ENCODE measurements at places on chromosomes 13 and 19.

GRCh38 chr13:51539887-51540286 is 44.4 kb upstream of the WDFY2 start:
- no peak overlapping the region for H3K4me3 ChIP-seq
- H3K27me3 ChIP-seq, result no peaks in the 10 kb centered on the region

GRCh38 chr13:20144141-20144850 is 16.6 kb downstream of the GJA3 start:
- no peaks in the 10 kb centered on the region for H3K4me1 ChIP-seq
- DNase-seq, result no peak
- H3K27me3 ChIP-seq, result peaks cover 14% of the 10 kb centered on the region
- no peak overlapping the region for H3K4me3 ChIP-seq

GRCh38 chr19:44747739-44748425 is 626 bp upstream of the BCL3 start:
- peaks cover 92% of the 10 kb centered on the region for H3K4me1 ChIP-seq
- peak; percentile 80 for DNase-seq
- H3K27ac ChIP-seq, result peak overlapping the region; percentile 98
- H3K4me3 ChIP-seq, result peak overlapping the region; percentile 86
- peaks cover 25% of the 10 kb centered on the region for H3K36me3 ChIP-seq

DNA sequence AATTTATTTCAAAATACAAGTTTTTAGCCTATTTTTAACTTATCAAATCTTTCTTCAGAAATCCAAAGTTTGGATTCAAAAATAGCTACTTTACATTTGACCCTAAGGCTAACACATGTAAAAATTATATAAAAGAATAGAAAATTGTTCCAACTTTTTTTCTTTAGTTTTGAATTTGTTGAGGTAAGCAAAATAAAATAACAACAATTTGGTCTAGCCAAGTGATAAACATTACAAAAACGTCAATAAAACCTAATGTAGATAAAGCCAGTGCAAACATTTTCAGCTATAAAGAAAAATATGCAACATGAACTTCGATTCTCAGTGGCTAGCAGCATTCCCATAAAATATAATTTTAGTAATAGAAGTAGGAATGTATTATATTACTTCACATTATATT is 400.3 kb downstream of the PCDH9 start:
- DNase-seq, result no peak
- H3K27me3 ChIP-seq, result no peaks in the 10 kb centered on the region
- H3K36me3 ChIP-seq, result no peaks in the 10 kb centered on the region
- no peaks in the 10 kb centered on the region for H3K4me1 ChIP-seq

DNA sequence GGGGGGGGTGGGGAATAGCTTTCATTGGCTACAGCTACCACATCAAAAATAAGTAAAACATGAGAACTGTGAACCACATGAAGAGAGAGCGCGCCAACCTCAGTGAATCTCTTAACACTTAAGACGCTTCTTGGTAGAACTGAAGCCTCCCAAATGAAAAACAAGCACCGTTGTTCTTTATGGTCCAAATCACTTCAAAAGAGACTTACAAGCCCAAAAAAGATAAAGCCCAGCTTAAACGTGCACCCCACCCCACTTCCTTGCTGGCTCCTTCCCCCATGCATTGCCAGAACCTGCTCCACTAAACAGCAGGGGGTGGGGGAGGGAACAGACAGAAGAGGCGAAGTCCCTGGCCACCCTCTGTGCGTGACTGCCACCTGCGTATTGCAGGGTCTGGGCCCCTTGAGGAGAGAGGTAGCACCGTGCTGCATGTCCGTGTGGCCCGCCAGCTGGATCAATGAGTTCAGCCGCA is 479.1 kb downstream of the FOXO1 start:
- no peak overlapping the region for H3K4me3 ChIP-seq
- peak overlapping the region; percentile 39 for H3K27ac ChIP-seq
- H3K27me3 ChIP-seq, result no peaks in the 10 kb centered on the region

GRCh38 chr13:23159205-23159759 is 21.5 kb upstream of the SGCG start:
- H3K4me1 ChIP-seq, result no peaks in the 10 kb centered on the region
- no peak overlapping the region for H3K27ac ChIP-seq
- H3K4me3 ChIP-seq, result peak overlapping the region; percentile 36
- H3K36me3 ChIP-seq, result no peaks in the 10 kb centered on the region

- H3K27ac ChIP-seq, result no peak overlapping the region
- H3K4me3 ChIP-seq, result no peak overlapping the region
- no peaks in the 10 kb centered on the region for H3K4me1 ChIP-seq
- no peaks in the 10 kb centered on the region for H3K36me3 ChIP-seq
- H3K27me3 ChIP-seq, result no peaks in the 10 kb centered on the region
- DNase-seq, result no peak
These were observed 5.2 kb upstream of the CEBPG start for GRCh38 chr19:33368074-33368864.

- H3K4me1 ChIP-seq, result no peaks in the 10 kb centered on the region
- H3K27ac ChIP-seq, result no peak overlapping the region
- no peak for DNase-seq
- no peak overlapping the region for H3K4me3 ChIP-seq
These were observed 53.4 kb upstream of the GPR12 start for GRCh38 chr13:26813980-26814348.

GRCh38 chr13:109541081-109541480 is 245.3 kb downstream of the IRS2 start:
- H3K36me3 ChIP-seq, result no peaks in the 10 kb centered on the region
- H3K4me3 ChIP-seq, result no peak overlapping the region
- no peaks in the 10 kb centered on the region for H3K4me1 ChIP-seq

GRCh38 chr19:887599-887998 is 5.4 kb downstream of the MED16 start:
- no peaks in the 10 kb centered on the region for H3K27me3 ChIP-seq
- H3K4me3 ChIP-seq, result no peak overlapping the region
- H3K4me1 ChIP-seq, result peaks cover 7% of the 10 kb centered on the region
- DNase-seq, result no peak

DNA sequence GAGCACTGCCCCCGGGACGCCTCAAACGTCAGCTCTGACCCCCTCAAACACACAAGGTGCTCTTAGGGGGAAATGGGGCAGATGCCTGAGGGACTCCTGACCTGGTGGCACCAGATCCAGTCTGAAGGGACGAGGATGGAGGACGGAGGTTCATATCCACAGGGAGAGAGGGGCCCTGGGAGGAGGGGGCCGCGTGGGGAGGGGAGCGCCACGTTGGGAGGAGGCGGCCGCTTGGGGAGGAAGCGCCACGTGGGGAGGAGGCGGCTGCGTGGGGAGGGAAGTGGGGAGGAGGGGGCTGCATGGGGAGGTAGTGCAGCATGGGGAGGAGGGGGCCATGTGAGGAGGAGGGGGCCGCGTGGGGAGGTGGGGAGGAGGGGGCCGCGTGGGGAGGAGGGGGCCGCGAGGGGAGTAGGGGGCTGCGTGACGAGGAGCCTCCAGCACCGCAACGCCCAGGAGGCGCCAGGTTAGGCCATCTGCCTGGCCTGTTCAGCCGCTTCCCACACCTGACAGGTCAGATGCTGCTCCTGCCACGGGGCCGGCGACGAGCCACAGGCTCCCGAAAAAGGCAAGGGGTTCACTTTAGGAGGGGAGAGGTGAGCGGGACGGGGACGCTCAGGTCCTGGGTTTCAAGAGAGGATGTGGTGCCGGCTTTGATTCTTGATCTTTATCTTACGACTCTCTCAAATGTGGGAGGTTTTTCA is 36.7 kb upstream of the C13orf46 start:
- no peaks in the 10 kb centered on the region for H3K4me1 ChIP-seq
- H3K4me3 ChIP-seq, result no peak overlapping the region

- no peak overlapping the region for H3K4me3 ChIP-seq
- no peaks in the 10 kb centered on the region for H3K36me3 ChIP-seq
- H3K27me3 ChIP-seq, result no peaks in the 10 kb centered on the region
These were observed 5.3 kb upstream of the FFAR1 start for GRCh38 chr19:35342430-35342829.

DNA sequence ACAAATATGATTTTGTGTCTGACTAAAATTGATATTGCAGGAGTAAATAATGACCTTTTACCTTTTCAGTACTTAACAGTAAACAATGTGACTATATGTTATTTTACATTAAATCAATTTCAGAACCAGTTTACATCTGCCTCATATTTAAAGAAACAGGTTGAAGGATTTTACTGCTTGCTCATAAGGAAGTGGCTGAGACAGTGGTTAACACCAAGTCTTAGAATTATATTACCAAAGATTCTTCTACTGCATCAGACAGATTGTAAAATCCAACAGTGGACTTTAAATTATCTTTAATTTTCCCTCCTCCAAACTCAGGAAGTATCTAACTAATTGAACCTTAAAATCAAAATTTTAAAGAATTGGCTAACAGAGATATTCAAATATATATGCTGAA is 1929.9 kb downstream of the PCDH9 start:
- DNase-seq, result no peak
- H3K4me1 ChIP-seq, result no peaks in the 10 kb centered on the region
- no peaks in the 10 kb centered on the region for H3K36me3 ChIP-seq
- no peaks in the 10 kb centered on the region for H3K27me3 ChIP-seq

- H3K4me3 ChIP-seq, result no peak overlapping the region
- no peaks in the 10 kb centered on the region for H3K27me3 ChIP-seq
- no peak for DNase-seq
- H3K4me1 ChIP-seq, result no peaks in the 10 kb centered on the region
- H3K27ac ChIP-seq, result no peak overlapping the region
These were observed 16.6 kb upstream of the LRCH1 start for GRCh38 chr13:46536341-46536740.

DNA sequence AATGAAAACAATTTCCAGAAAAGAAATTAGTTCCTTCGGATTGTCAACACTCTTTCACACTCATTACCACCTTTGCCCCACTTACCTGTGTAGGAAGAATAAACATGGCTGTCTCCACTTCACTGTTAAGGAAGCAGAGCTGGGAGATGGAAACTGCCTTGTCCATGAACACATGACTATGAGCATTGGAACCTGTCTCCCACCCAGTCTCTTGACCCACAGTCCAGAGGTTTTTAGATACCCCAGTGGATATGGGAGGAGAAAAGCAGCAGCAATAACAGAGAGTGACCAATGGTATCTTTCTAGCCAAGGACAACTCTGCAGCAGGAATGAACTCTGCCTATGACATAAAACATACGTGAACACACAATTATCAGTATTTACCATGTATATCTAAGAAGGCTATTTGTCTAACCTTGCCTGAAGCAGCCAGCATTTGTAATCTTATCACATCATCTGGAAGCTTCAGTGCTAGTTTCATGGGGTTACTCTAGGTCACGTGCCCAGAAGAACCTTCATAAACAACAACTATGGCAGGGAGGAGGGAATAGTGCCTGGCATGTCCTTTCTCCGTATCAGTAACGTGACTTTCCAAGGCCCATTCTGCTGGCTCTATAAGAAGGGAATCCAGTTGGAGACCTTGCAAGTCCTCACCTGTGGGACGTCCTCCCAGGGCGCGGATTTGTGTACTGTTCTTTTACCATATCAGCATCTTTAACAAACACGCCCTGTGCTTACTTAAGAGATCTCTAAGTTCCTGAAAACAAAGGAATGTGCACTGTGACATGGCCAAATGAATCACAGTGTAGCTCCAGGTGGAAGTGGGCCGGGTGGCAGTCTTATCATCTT is 221.8 kb upstream of the UBL3 start:
- no peaks in the 10 kb centered on the region for H3K4me1 ChIP-seq
- H3K36me3 ChIP-seq, result no peaks in the 10 kb centered on the region
- no peak overlapping the region for H3K4me3 ChIP-seq
- DNase-seq, result peak; percentile 67

DNA sequence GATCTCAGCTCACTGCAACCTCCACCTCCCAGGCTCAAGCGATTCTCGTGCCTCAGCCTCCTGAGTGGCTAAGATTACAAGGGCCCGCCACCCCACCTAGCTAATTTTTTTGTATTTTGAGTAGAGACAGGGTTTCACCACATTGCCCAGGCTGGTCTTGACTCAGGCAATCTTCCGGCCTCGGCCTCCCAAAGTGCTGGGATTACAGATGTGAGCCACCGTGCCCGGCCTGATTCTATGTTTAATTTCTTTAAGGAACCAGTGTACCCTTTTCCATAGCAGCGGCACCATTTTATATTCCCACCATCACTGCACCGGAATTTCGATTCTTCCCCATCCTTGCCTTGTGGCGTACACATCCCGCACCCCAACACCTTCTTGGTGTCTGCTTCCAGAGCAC is 17.7 kb upstream of the INSR start:
- no peaks in the 10 kb centered on the region for H3K27me3 ChIP-seq
- no peak for DNase-seq
- no peak overlapping the region for H3K27ac ChIP-seq
- H3K4me1 ChIP-seq, result no peaks in the 10 kb centered on the region

GRCh38 chr19:44515907-44516306 is 13.6 kb downstream of the CEACAM20 start:
- no peaks in the 10 kb centered on the region for H3K4me1 ChIP-seq
- no peaks in the 10 kb centered on the region for H3K36me3 ChIP-seq
- DNase-seq, result no peak
- no peaks in the 10 kb centered on the region for H3K27me3 ChIP-seq
- no peak overlapping the region for H3K4me3 ChIP-seq

DNA sequence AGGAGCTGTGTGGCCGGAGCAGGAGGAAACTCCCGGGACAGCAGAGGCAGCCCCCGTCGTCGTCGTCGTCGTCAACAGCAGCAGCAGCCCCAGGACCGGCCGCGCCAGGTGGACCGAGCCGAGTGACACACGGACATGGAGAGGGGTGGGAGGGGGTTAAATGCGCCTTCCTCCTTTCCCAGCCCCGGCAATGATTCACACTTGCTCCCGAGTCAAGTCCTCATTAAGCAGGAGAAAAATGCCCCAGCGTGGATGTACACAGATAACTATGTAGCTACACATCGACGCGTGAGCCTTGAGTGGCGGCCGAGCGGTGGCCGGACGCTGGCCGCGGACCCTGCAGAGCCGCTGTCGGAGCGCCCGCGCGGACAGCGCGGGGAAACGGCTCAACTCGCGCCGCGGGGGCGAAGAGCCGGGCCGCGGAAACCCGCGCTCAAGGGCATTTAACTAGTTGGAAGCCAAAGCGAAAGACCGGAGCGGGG is 645 bp downstream of the UBL3 start:
- DNase-seq, result peak; percentile 78
- H3K36me3 ChIP-seq, result no peaks in the 10 kb centered on the region
- H3K27me3 ChIP-seq, result no peaks in the 10 kb centered on the region
- peak overlapping the region; percentile 99 for H3K27ac ChIP-seq
- peak overlapping the region; percentile 98 for H3K4me3 ChIP-seq
- H3K4me1 ChIP-seq, result peaks cover 20% of the 10 kb centered on the region

- no peaks in the 10 kb centered on the region for H3K27me3 ChIP-seq
- no peak for DNase-seq
- no peak overlapping the region for H3K4me3 ChIP-seq
- H3K27ac ChIP-seq, result no peak overlapping the region
These were observed 51.1 kb downstream of the CRYL1 start for GRCh38 chr13:20474515-20474914.

DNA sequence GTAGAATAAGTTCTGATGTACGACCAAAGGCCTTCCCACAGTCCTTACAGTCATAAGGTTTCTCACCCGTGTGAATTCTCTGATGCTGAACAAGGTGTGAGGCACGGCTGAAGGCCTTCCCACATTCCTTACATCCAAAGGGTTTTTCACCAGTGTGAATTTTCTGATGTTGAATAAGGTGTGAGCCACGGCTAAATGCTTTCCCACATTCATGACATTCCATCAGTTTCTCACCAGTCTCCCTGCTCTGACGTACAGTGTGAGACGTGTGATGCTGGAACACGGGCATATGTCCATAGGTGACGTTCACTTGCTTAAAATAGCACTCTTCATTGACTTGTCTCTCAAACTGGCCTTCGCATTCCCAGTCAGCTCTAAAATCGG is 31.0 kb upstream of the COX7A1 start:
- H3K4me3 ChIP-seq, result no peak overlapping the region
- no peak overlapping the region for H3K27ac ChIP-seq
- no peak for DNase-seq

- no peaks in the 10 kb centered on the region for H3K4me1 ChIP-seq
- H3K27me3 ChIP-seq, result no peaks in the 10 kb centered on the region
- no peak overlapping the region for H3K27ac ChIP-seq
- no peak overlapping the region for H3K4me3 ChIP-seq
These were observed 18.3 kb downstream of the C19orf44 start for GRCh38 chr19:16514383-16515019.
